ENCODE measurements at places on chromosomes 2 and 18. TPM values are rescaled to one million over a fixed set of nuclear protein-coding genes. Genes with fewer than 3 reads are reported as not detected.
A peak's percentile ranks its signal among the peaks of the same experiment; 100 is the strongest.

DNA sequence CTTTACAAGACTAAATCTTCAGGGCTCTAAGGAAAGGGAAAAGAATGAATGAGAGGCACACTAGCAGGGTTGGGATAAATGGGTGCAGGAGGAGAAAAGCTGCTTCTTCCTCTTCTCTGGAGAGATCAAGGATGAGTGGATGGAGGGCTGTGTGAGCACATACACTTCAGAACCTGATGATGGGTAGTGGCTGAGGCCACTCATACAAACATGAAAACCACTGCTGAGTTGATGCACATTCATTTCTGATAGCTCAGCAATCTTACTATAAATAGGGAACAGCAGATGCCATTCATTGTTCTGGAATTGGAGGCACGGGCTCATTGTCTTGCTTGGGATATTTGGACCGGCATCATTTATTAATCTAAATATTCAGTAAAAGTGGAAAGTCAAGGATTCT lies 152.4 kb upstream of the KCTD1 start:
- no peak for DNase-seq

GRCh38 chr2:241984658-241985057 lies 115.1 kb downstream of the RTP5 start:
- DNase-seq = no peak

DNA sequence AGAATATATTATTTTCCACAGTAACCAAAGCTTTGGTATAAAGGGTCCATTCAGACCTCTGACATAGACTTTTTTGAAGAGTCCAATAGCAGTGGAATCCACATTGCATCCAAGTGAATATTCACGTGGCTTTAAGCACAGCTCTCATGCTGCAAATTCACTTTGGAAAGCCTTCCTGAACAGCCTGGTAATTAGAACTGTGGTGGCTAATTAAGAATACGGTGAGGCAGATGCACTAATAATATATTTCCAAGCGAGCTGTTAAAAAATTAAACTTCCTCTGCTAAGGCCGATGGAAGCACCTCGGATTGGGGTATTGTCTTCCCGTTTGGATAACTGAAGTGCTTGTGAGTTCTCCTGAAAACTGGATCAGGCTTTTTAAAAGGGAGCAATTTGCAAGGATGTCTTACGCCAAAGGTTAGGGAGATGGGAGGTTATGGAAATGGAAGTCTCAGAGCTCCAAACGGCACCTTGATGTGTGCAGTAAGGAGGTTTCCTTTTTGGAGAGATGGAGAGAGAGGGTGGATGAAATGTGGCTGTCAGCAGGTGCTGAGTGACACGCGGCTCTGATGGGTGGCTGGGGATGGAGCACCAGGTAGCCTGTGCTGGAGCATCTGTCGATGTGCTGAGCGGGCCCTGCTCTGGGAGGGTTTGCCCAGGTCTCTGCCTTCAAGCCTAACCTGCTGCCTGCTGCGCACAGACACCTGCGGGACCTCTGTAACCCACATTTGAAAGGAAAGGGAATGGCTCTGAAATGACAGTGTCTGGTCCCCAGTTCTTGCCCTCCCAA lies 37.5 kb downstream of the CABLES1 start:
- no peak for DNase-seq

- no peak for DNase-seq
These were observed 125.0 kb upstream of the TWIST2 start for GRCh38 chr2:238722883-238723282.

DNA sequence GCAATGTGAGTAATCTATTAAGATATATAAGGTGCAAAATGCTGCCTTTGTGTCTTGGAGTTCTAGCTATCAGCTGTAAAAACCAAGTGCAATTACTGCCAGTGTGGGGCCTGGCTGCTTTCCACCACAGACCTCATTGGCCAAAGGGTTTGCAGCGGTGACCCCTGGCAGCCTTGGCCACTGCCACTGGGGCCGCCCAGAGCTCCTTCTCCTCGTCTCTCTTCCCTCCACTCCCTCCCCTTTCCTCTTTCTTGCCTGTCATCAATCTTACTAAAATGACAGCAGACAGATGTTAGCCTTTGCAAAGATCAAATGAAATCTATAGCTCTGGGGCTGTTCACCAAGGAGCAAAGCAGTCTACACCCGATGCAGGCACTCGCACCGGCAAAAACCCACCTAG lies 986.3 kb downstream of the BCL11A start:
- DNase-seq = no peak

- no peak for DNase-seq
These were observed 283.5 kb upstream of the ZNF804A start for GRCh38 chr2:184314829-184315228.

- no peak for DNase-seq
These were observed 114.6 kb downstream of the VIT start for GRCh38 chr2:36811071-36811470.

DNA sequence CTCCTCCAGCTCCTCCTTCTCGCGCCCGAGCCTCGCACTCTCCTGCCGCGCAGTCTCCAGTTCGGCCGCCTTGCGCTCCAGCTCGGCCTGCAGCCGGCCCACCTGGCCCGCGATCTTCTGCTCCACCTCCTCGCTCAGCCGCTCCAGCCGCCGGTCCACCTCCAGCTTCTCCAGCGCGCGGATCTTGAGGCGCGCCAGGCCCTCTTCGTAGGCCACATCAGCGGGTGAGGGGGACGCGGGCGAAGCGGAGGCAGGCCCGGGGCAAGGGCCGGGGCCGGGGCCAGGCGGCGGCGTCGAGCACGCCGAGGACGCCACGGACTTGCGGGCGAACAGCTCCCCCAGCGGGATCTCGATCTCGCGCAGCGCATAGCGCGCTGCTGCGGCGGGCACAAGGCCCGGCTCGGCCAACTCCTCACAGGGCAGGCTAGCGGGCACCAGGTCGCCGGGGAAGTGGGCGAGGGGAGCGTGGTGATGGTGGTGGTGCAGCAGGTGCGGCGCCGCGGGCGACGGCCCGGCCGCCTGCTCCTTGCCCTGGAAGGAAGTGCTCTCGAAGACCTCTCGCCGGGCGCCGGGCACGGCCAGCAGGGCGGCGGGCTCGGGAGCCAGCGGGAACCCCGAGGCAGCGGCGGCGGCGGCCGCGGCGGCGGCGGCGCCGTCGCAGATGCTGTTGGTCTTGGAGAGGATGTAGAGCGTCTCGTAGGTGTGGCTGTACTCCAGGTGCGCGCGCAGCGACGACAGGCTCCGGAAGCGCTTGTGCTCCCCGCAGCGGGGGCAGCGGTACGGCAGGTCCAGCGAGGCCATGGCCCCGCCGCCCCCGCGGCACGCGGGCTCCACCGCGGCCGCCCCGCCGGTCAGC lies 15.2 kb downstream of the FBXO41 start:
- peak; percentile 84 for DNase-seq

DNA sequence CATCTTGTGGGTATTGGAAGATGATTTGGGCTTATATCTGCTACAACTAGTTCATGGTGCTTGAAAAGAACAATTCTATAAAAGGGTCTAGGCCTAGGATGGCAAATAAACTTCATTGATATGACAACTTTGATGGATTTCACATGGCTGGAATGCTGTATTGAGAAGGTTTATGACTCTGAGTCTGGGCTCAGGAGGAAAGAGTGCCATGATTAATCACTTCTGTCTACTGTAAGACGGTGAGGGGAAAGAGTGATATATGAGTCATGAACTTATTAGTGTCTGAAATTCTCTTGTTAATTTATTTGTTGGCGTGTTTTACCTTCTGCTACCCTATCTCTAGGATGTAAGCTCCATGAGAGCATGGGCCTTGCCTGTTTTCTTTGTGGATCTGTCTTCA lies 17.0 kb upstream of the ADCYAP1 start:
- DNase-seq = no peak

DNA sequence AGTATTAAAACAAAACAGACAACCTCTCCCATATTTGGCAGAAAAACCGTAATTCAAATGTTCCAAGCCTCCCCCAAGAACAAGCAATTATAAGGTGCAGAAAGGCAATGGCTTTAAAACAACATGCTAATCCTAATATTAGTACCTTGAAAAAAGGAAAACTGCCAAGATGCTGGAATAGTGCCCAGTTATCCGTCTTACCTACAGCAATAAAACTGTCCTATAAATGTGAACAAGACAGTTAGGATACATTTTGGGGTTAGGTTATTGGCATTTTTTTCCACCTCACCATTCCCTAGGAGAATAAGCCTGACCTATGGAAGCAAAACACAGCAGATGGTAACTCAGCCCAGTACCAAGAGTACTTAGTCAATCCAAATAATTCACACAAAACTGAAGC lies 83.2 kb downstream of the TCF4 start:
- DNase-seq = no peak

DNA sequence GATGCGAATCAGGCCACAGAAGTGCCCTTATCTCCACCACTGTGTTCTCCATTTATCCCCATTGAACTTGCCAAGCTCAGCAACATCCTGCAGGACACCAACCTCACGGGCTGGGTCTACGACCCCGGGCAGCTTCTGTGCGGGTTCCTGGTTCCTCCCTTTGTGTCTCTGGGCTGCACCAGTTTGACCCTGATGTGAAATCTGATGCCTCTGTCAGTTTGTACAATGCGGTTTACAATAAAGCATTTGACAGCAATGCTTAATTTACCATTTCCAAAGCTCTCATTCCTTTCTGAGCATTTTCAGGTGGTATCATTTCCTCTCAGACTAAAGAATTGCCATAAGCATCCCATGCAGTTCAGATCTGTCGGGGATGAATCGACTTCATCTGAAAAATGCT lies 3.3 kb upstream of the TMEM18 start:
- DNase-seq = no peak

GRCh38 chr18:45119876-45120275 lies 439.2 kb downstream of the SETBP1 start:
- DNase-seq = no peak

GRCh38 chr2:17239550-17239949 lies 278.7 kb downstream of the RAD51AP2 start:
- no peak for DNase-seq

DNA sequence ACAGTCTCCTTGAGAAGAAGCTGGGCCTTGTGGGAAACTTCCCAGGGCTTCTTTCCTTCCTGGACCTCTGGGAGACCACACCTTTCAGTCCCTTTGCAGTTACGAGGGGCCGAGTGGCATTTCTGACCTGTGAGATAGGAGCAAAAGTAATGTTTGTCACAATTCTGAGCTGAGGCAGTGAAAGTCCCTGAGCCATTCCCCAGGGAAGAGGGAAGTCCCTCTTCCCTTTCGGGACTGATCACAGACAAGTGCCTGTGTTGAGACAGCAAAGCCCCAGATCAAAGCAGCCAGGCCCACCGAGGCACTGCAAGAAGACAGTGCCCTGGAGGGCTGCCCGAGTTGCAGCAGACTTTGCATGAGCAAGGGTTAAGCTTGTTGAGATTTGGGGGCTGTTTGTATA lies 41.9 kb downstream of the RHOB start:
- DNase-seq = no peak

DNA sequence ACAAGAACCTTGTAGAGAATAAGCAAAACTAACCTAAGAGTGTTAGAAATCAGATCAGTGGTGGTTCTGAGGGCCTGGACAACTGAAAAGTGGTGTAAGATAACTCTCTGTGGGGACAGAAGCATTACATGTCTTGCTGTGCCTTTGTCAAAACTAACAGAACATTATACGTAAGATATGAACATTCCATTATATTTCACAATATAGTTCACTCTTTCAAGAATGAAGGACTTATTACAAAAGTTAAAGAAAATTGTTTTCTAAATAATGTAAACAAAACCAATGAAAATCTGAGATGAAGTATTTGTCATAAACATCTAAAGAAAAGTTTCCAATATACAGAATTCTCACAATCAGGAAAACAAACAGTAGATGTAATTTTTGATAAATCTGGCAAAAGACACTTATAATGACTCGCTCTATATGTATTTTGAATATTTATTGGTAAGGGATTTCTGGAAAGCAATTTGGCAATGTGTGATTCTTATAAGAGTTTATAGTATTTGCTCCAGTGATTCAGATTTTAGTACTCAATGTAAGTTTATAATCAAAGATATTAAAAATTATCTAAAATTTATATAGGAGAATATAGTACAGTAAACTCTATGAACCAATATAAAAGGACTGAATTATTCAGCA lies 258.4 kb downstream of the CD226 start:
- DNase-seq = no peak

DNA sequence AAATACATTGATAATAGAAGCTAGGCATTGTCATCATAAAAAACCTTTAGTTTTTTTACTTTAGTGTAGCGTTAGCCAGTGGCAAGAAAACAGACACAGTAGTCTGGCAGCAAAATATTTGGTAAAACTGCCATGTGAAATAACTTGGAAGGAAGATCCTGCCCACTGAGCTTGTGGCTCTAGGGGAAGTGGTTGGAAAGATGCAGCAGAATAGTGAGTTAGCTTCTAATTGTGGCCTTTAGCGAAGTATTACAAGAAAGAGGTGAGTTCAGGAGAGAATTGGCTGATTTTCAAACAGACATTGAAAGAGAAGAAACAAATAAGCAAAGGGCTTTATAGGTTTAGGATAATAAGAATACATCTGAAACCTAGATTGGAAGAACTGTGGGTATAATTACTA lies 1887.8 kb upstream of the CELF4 start:
- no peak for DNase-seq

DNA sequence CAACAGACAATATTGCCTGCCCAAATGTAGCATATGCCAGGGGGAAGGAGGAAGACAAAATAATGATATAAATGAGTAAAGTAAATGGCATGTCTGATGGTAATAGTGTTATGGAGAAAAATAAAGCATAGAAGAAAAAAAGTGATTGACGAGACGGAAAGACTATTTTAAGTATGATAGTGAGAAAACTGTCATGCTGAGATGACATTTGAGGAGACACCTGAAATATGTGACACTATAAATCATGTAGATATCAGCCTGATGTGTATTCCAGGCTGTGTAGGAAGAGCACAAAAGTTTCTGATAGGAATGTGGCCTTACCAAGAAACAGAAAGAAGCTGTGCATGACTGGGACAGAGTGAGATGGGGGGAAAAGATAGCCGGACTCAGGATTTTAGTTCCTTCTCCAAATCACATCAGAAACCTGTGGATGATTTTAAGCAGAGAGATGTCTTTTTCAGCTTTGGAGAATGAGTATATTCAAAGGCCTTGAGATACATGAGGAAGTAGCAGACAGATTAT lies 387.3 kb upstream of the SYT4 start:
- no peak for DNase-seq

The ATP6V1B1 gene
- total RNA-seq = not detected

The KCNG2 gene
- not detected for total RNA-seq

The SNTG2 gene
- 2.9 TPM for total RNA-seq

The GCKR gene
- total RNA-seq = not detected

The WDR33 gene
- 69.1 TPM for total RNA-seq

The CYP26B1 gene
- not detected for total RNA-seq

Measured in activated naive CD8-positive, alpha-beta T cell treated with anti-CD3 and anti-CD28 coated beads, Interleukin-2, amount 10 ng/mL, durations not matched to agents 7 days and 5 days (primary cell).